ENCODE measurements at places on chromosomes 1 and 21. TPM values are rescaled to one million over a fixed set of nuclear protein-coding genes. Genes with fewer than 3 reads are reported as not detected.

Gene CYP4X1
- total RNA-seq, result not detected

Gene CSRP1
- 564 TPM for total RNA-seq

Gene UAP1
- 121 TPM for total RNA-seq

Gene NR0B2
- not detected for total RNA-seq

Gene IVL
- total RNA-seq, result not detected

Gene PWP2
- 1.8 TPM for total RNA-seq

Gene MAP1LC3C
- total RNA-seq, result 0.22 TPM

Gene DBT
- 5.0 TPM for total RNA-seq

Gene S100A9
- total RNA-seq, result not detected

Gene KIF1B
- total RNA-seq, result 28.3 TPM

Gene ATP1A4
- not detected for total RNA-seq

Gene SPRR1B
- total RNA-seq, result not detected

Gene CASZ1
- 0.14 TPM for total RNA-seq

Gene NECTIN4
- total RNA-seq, result 2.6 TPM

Gene MPZ
- 0.44 TPM for total RNA-seq

Gene CYP4B1
- total RNA-seq, result not detected
